ENCODE measurements at places on chromosomes 11 and 22.

DNA sequence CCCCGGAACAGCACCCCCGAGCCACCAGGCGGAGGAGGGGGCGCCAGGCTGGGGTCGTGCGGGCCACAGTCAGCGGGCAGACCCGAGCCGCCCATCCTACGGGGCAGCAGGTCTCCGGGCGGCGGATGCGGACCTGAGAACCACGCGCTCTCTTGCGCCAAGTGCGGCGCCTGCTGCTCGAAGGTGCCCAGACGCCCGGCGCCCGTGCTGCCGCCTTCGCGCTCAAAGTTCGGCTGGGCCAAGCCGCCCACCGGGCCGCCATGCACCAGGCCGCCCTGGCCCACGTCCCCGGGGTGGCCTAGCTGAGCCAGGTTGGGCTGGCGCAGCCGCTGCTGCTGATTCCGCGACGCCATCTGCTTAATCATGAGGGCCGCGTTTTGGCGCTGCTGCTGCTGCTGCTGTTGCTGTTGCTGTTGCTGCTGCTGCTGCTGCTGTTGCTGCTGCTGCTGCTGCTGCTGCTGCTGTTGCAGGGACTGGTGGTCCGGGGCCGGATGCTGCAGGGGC lies 3.0 kb downstream of the MN1 start:
- no peak for DNase-seq

DNA sequence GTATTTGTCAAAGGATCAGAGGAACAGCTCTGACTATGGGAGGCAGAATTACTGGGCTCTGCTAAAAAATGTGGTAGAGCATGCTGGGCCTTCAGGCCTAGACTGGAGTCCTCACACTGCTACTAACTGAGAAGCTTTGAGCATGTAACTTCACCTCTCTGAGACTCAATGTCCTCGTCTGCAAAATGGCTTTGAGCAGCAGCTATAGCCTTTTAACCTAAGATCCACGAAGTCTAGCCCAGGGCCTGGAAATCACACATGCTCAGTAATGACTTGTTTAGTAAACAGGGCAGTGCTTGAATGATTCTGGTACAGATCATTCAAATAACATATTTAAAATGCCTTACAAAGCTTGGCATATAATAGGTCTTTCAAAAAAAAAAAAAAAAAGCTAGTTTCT lies 221.7 kb downstream of the NTM start:
- DNase-seq: no peak

DNA sequence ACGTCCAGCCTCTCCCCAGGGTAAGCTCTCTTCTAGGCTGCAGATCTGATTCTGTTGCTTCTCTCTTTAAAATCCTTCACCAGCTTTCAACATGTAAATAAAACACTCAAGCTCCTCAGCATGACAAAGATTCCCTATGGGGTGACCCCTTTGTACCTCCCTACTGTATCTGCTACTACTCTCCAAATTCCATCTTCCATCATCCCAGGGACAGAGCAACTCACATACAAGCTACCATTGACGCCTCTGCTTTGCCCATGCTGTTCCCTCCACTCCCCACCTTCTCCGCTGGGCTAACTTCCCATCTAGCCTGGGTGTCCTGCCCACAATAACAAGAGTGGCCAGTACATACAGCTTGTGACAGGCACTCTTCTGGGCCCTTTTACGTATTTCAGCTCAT lies 207.5 kb upstream of the ZBED5 start:
- no peak for DNase-seq

GRCh38 chr11:74443071-74443864 lies 24.1 kb downstream of the KCNE3 start:
- no peak for DNase-seq

- DNase-seq: no peak
Observed at GRCh38 chr11:73290536-73290935, 17.5 kb upstream of the ARHGEF17 start.

DNA sequence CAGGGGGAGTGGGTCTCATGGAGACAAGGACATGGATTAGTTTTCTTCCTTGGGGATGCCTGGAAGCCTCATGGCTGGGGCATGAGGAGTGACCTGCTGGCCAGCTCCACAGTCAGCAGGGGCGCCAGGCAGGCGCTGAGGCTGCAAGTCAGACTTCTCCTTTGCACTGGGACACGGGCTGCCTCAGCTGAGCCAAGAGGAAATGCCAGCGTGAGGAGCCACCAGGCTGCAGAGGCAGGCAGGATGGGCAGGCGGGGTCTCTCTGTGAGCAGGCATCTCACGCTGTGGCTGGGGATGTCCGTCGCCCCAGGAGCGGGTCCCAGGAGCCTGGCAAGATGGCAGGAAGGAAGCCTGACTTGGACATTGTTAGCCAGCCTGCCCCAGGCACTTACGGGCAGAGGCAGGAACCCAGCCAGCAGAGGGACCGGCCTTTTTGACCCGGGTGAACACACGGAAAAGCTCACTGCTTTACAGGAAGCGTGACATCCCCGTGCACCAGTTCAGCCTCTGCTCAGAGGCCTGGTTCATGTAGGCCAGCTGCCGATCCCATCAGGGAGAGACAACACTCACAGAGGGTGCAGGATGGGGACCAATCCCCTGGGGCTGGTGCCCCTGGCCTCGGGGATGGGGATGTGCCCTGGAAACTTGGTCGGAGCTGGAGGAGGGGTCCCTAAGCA lies 10.2 kb downstream of the GNB1L start:
- no peak for DNase-seq

GRCh38 chr22:28116219-28116673 lies 197.2 kb upstream of the PITPNB start:
- DNase-seq: no peak

DNA sequence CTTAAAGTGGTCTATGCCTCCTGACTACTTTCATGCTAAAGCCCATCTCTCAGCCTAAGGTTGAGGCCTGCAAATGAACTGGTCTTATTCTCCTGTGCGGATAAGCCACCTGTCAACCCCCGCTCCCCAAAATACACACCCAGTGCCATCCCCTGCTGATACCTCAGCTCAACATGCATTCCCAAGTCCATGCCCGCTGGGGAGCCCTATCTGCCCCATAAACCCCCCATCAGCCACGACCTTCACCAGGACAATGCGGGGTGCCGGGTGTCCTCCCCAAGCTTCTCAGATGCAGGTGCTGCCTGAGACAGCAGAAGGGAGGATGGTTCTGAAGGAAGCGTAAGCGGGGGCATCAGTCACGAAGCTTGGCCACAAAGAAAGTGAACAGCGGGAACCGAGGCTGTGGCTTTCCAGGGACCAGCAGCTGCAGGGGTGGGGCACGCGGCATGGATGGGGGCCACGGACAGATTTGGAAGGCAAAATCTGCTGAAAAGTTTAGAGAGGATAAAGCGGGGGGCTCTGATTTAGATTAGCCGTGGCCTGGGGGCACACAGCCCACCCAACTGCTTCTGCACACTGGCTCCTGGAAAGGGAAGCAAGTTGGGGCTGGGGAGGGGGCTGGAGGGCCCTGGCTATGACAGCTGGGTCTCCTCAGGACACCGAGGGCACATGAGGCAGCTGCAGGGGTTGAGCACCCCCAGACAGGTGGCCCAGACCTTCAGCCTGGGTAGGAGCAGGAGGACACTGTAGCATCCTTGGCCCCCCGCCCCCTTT lies 1391.9 kb downstream of the TBC1D22A start:
- DNase-seq: no peak

- no peak for DNase-seq
Observed at GRCh38 chr11:64461081-64461480, 102.1 kb downstream of the RPS6KA4 start.

- DNase-seq: no peak
Observed at GRCh38 chr11:69744435-69744834, 30.7 kb downstream of the FGF4 start.

- DNase-seq: no peak
Observed at GRCh38 chr11:73578592-73579185, 19.2 kb downstream of the FAM168A start.

- no peak for DNase-seq
Observed at GRCh38 chr22:40685406-40685805, 6.1 kb downstream of the MCHR1 start.

GRCh38 chr11:68574308-68574707 lies 110.0 kb upstream of the GAL start:
- no peak for DNase-seq

GRCh38 chr11:63567044-63567840 lies 4.1 kb upstream of the PLAAT2 start:
- no peak for DNase-seq

DNA sequence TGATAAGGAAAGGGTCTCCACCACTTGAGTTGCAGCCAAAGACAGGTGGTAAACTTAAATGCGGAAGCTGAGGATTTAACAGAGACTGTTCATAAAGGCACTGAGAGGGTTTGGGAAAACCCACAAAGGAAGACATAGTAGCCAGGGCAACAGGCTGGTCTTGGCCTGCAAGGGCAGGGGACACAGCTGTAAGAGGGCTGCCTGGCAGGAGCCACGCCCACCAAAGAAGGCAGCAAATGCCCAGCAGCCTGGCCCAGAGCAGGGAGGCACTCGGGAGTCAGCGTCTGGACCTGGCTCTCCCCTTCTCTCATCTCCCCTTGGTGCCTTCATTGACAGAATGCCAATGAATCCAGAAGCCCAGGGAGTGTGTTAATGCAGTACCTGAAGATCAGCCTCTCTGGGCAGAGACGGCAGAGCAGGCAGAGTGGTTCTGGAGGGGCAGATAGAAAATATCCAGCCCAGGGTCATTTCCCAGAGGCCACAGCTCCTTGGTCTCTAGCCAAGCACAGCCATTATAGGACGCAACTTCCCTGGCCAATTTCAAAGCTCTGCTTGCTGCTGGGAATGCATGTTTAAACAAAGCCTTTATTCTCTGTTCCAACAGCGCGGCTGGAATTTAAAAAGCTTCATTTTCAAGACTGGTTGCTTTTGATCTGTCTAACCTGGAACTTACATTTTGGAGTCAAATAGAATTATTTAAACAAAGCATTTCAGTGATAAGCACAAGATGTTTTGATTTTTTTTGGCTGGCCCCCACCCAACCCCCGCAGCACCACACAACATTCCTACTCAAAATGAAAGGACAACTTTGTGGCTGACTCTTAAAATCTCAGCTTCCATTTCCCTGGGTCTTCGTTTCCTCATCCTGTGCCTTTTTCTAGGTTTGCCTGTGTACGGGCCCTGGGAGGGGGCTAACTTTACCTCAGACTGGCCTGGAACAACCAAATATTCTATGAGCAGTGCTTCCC lies 125.6 kb upstream of the LMO1 start:
- DNase-seq: no peak

DNA sequence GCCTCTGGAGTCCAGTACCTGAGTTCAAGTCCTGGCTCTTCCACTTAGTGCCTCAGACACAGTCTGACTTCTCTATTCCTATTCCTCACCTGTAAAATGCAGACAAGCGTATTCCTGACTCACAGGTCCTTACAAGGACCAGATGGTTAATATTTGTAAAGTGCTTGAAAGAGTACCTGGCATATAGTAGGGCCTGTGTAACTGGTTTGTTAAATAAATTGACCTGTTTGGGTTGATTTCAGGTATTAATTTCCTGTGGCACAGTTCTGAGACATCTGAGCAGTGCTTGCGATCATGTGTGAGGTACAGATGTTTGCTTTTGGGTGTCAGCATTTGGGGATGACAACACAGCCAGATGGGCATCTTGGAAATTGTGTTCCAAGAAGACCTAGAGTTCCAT lies 127.5 kb downstream of the APIP start:
- DNase-seq: no peak

GRCh38 chr22:41305646-41306045 lies 4.3 kb downstream of the ZC3H7B start:
- DNase-seq: no peak

DNA sequence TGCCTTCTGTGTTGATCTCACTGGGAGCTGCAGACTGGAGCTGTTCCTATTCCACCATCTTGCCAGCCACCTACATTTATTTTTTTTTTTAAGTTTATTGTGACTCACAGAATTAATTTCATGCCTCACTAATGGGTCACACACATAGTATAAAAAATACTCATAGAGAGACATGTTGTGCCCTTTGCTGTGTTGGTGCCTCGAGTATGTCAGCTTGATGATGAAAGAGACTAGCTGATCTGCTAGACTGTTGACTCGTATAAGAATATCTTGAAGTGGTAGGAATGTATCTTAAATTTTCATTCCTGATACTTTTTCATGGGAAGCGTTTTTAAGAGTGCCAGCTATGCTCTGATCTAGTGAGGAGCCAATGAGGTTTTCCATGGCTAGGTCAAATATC lies 28.6 kb upstream of the AMPD3 start:
- DNase-seq: no peak

DNA sequence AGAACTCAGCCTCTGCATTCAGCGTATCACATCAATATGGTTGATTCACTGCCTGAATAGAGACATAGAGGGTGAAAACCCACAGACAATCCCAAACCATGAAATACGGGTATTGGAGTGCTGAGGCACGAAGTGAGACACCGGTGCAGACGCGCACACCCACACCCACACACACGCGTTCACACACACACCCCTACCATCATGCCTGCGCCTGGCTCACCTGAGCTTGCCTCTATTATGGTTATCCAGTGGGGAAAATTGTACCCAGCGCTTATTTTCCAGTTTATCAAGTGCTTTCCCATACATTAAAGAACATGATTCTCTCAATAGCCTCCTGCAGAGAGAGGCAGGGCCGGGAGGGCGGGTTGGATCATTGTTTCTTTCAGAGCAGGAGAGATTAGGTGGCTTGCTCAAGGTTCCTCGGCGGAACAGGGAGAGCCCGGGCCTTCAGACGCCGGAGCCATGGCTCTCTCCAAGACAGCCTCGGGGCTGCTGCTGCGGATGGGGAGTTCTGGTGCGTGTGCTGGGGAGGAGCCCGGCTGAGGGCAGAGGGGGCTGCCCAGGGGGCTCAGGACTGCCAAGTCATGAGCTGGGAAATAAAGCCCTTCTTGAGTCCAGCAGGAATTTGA lies 78.9 kb upstream of the THY1 start:
- peak; percentile 43 for DNase-seq

GRCh38 chr11:58006940-58007339 lies 16.7 kb upstream of the OR9Q1 start:
- no peak for DNase-seq

DNA sequence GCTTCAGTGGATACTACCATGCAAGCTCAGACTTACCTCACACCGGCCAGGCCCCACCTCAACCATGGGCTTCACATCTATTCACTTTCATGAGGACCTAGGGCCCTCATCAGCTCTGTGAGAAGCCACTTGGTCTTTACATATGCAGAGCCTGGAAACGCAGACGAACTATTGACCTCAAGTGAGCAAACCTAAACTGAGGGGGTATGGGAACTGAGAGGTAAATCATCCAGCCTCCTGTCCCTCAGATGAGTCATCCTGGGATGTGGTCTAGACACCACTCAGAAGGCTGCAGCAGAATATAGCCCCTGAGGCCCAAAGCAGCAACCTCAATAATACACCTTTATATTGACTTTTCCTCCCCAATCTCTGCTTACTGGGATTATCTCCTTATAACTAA lies 578.0 kb downstream of the INSC start:
- DNase-seq: no peak

- DNase-seq: no peak
Observed at GRCh38 chr11:17648528-17648927, 70.8 kb upstream of the MYOD1 start.

GRCh38 chr11:84564180-84564866 lies 1062.8 kb downstream of the DLG2 start:
- DNase-seq: no peak

GRCh38 chr11:37613031-37613430 lies 1015.0 kb upstream of the RAG2 start:
- DNase-seq: no peak

- peak; percentile 31 for DNase-seq
Observed at GRCh38 chr11:118438314-118438931, 2.1 kb downstream of the KMT2A start.

Measured in caudate nucleus (tissue), 63 donors.